Fibroblast of lung (primary cell): ENCODE measurements at places on chromosomes 7 and 10. TPM values are rescaled to one million over a fixed set of nuclear protein-coding genes. Genes with fewer than 3 reads are reported as not detected.
A peak's percentile ranks its signal among the peaks of the same experiment; 100 is the strongest.

The EPO gene
- total RNA-seq, result not detected in 2 replicates

DNA sequence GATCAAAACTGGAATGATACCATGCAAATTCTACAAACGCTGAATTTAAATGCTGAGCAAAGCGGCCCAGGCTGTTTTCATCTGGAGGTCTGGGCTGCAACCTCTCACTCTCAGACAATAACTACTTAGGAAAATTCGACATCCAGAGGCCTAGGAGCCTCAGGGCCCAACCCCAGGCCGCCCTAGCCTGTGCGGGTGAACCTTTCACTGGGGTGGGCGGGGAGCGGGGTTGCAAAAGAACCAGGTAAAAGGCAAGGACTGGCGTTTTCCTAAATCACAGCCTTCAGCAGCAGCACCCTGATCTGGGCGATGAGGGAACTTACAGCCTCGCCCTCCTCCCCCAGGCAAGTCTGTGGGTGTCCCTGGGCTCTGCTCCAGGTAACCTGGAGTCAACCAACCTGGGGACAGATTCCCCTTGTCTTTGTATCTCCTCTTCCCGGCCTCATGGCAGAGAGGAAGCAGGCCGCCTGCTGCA lies 33.4 kb downstream of the CALML5 start:
- H3K36me3 ChIP-seq, result no peaks in the 10 kb centered on the region
- H3K27ac ChIP-seq, result no peak overlapping the region
- no peak for DNase-seq
- H3K4me3 ChIP-seq, result no peak overlapping the region
- no peaks in the 10 kb centered on the region for H3K27me3 ChIP-seq

The WNT8B gene
- not detected in 2 replicates for total RNA-seq

The CRTAC1 gene
- not detected in 2 replicates for total RNA-seq

DNA sequence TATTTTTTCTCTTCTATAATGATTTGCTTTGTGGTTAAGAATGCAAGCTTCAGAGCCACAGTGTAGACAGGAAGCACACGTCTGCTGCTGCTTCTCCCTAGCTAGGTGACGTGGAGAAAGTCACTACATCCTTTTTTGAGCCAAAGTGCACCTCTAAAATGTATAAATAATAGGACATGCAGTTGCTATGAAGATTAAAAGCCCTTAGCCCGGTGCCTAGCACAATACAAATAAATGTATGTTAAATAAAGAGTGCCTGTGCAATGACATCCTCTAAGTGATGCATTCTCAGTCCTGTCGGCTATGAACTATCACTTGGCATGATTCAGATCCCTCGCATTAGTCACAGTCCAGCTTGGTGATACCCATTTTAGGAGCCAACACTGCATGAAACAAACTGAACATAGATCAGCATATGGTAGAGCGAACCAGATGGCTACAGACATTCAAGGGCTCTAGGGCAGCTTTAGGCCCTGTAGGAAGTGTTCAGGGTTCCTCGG lies 4.8 kb upstream of the TRDMT1 start:
- peaks cover 15% of the 10 kb centered on the region for H3K4me1 ChIP-seq
- peak; percentile 92 for DNase-seq
- H3K36me3 ChIP-seq, result no peaks in the 10 kb centered on the region
- no peaks in the 10 kb centered on the region for H3K27me3 ChIP-seq
- H3K27ac ChIP-seq, result peak overlapping the region; percentile 58

GRCh38 chr10:2980116-2980515 lies 87.2 kb upstream of the PFKP start:
- H3K27me3 ChIP-seq, result no peaks in the 10 kb centered on the region
- no peak overlapping the region for H3K4me3 ChIP-seq
- H3K36me3 ChIP-seq, result no peaks in the 10 kb centered on the region
- no peaks in the 10 kb centered on the region for H3K4me1 ChIP-seq
- DNase-seq, result peak; percentile 77

The CCZ1B gene
- 40.1 and 44.4 TPM in 2 replicates for total RNA-seq

DNA sequence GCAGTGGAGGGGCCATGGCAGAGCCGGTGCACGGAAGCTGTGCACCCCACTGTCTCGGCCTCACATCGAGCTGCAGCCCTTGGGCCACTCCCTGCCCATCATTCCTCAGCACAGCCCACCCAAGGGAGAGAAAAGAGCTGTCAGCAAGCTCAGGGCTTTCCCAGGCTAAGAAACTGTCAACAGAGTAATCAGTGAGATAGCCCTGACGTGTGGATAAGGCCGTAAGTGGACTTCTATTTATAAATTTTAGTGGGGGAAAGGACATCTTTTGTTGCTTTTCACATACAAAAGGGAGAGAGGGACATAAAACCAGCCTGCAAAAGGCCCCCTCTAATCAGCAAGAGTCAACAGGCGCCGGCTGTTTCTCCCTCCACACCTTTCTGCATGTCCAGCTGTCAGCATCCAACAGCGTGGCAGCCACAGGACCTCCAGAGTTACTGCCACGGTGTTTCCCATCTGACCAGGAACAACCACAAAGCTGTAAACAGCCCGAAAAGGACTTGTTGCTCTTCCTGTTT lies 56.8 kb upstream of the DDC start:
- H3K27me3 ChIP-seq, result no peaks in the 10 kb centered on the region
- DNase-seq, result no peak
- no peak overlapping the region for H3K4me3 ChIP-seq
- no peaks in the 10 kb centered on the region for H3K4me1 ChIP-seq
- H3K36me3 ChIP-seq, result no peaks in the 10 kb centered on the region

DNA sequence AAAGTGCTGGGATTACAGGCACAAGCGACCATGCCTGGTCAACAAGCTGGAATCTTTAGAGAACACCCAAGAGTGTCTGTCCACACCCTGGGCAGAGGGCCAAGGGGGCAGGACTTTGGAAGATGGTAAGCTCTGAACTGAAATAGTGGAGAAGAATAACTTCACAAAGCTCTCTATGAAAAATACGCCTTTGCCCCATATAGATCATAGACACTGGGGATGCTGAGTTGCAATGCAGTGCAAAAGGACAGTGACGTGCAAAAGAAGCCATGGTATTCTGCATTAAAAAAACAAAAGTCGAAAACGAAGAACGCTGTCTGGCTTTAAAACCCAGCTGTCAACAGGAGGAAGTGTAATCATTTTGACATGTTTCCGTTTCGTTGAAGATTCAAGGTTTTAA lies 353.6 kb downstream of the CALN1 start:
- DNase-seq, result no peak
- H3K4me3 ChIP-seq, result no peak overlapping the region
- H3K36me3 ChIP-seq, result no peaks in the 10 kb centered on the region

The ANKRD26 gene
- 11.0 and 11.7 TPM in 2 replicates for total RNA-seq

GRCh38 chr7:37174460-37174859 lies 274.2 kb downstream of the ELMO1 start:
- no peak for DNase-seq
- H3K36me3 ChIP-seq, result no peaks in the 10 kb centered on the region
- no peaks in the 10 kb centered on the region for H3K27me3 ChIP-seq

The SPDYE9 gene
- not detected in 2 replicates for total RNA-seq

- no peak overlapping the region for H3K27ac ChIP-seq
- no peak for DNase-seq
- no peak overlapping the region for H3K4me3 ChIP-seq
- no peaks in the 10 kb centered on the region for H3K36me3 ChIP-seq
- H3K4me1 ChIP-seq, result no peaks in the 10 kb centered on the region
Observed at GRCh38 chr10:119483001-119483400, 59.5 kb downstream of the RGS10 start.

- no peak overlapping the region for H3K27ac ChIP-seq
- DNase-seq, result no peak
- H3K27me3 ChIP-seq, result no peaks in the 10 kb centered on the region
- no peaks in the 10 kb centered on the region for H3K36me3 ChIP-seq
- no peaks in the 10 kb centered on the region for H3K4me1 ChIP-seq
Observed at GRCh38 chr10:111089293-111089692, 12.5 kb downstream of the ADRA2A start.

DNA sequence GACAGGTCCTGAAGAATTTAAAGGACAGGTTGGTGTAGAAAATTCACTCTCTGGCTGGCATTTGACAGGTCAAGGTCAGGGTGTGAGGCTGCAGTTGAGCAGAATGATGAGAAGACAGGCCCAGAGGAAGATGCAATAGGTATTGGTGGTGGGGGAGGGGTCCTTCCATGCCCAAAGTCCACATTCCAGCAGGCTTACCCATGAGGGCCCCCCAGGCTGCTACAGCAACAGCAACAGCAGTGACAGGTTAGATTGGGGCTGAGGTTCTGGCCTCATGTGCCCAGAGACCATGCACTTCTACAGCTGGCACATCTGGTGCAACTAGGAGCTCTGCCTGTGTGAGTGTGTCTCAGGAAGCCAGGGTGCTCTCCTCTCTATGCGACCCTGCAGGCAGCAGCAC lies 223.5 kb upstream of the GHITM start:
- H3K27me3 ChIP-seq, result no peaks in the 10 kb centered on the region
- no peaks in the 10 kb centered on the region for H3K4me1 ChIP-seq
- H3K36me3 ChIP-seq, result no peaks in the 10 kb centered on the region

DNA sequence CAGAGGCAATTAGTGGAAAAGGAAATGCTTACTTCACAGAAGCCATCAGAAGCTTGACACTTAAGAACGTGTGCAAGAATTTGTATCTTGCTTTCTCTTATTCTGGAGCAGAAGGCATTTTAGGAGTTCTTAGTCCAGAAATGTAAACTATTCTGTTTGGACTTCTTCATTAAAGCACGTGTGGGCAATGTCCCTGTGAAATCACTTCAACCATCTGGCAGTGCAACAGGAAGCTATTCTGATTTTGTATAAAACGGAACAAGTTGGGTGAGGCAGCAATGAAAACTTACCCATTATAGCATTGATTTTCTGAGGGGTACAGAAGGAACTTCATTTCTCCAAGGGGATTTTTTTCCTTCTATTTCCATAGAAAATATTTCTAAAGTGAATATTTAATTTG lies 21.3 kb upstream of the ARHGAP21 start:
- no peaks in the 10 kb centered on the region for H3K4me1 ChIP-seq
- H3K4me3 ChIP-seq, result no peak overlapping the region
- no peaks in the 10 kb centered on the region for H3K36me3 ChIP-seq
- no peak overlapping the region for H3K27ac ChIP-seq

The SHH gene
- under 0.01 TPM in 2 replicates for total RNA-seq

GRCh38 chr10:20287586-20287985 lies 471.4 kb downstream of the PLXDC2 start:
- H3K27ac ChIP-seq, result no peak overlapping the region
- no peaks in the 10 kb centered on the region for H3K36me3 ChIP-seq
- DNase-seq, result no peak
- no peaks in the 10 kb centered on the region for H3K4me1 ChIP-seq
- H3K4me3 ChIP-seq, result no peak overlapping the region

- H3K4me1 ChIP-seq, result no peaks in the 10 kb centered on the region
- no peaks in the 10 kb centered on the region for H3K36me3 ChIP-seq
- no peak overlapping the region for H3K4me3 ChIP-seq
- H3K27me3 ChIP-seq, result peaks cover 41% of the 10 kb centered on the region
- peak; percentile 27 for DNase-seq
Observed at GRCh38 chr10:101297901-101298486, 56.0 kb upstream of the BTRC start.

The MORN4 gene
- total RNA-seq, result 6.4 and 13.4 TPM in 2 replicates

DNA sequence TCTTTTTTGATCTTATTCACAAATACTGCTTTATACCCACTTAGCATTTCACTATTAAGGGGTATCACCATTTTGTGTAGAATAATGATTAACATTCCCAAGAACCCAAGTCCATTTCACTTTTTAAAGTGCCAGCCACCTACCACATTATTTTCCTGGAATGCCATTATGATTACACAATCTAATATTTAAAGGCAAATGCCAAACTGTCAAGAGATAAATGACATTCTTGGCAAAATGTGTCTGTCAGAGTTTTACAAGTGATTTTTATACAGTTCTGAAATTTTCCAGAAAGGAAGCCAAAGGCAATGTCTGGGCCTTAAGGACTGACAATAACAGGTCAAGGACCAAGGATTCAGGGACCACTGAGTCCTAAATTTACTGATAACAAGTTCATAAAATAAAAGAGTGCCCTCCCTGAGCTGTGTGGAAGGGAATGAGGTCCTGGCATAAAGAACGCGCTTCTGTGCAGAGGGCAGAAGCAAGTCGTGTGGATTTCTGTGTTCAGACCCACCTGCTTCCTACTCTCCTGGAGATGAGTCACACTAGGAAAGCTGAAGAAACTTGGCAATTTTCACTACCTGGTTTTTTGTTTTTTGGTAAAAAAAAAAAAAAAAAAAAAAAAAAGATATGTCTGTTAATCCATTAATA lies 66.5 kb downstream of the UBE2H start:
- H3K27ac ChIP-seq, result no peak overlapping the region
- no peaks in the 10 kb centered on the region for H3K4me1 ChIP-seq
- H3K4me3 ChIP-seq, result no peak overlapping the region
- no peak for DNase-seq

The TEX36 gene
- total RNA-seq, result not detected in 2 replicates

The PPP2R2D gene
- total RNA-seq, result 22.1 and 23.3 TPM in 2 replicates

DNA sequence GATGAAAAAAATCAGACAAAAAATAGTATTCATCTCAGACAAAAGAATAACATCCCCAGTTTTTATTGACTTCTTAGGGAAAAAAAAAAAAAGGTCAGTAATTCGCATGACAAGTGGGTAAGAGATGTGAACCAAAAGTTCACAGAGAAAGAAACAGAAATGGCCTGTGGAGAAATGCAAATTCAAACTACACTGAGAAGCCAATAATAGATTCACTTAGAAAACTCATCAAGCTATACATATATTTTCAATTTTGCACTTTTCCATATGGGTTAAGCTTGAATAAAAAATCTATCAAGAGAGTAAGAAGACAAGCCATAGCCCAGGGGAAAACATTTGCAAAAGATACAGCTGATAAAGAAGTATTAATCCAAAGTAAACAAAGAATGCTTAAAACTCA lies 28.0 kb downstream of the HERC4 start:
- no peak overlapping the region for H3K4me3 ChIP-seq
- no peak for DNase-seq

The CDC14C gene
- total RNA-seq, result under 0.01 and 0.17 TPM in 2 replicates

The RET gene
- total RNA-seq, result 0.77 and 0.83 TPM in 2 replicates

DNA sequence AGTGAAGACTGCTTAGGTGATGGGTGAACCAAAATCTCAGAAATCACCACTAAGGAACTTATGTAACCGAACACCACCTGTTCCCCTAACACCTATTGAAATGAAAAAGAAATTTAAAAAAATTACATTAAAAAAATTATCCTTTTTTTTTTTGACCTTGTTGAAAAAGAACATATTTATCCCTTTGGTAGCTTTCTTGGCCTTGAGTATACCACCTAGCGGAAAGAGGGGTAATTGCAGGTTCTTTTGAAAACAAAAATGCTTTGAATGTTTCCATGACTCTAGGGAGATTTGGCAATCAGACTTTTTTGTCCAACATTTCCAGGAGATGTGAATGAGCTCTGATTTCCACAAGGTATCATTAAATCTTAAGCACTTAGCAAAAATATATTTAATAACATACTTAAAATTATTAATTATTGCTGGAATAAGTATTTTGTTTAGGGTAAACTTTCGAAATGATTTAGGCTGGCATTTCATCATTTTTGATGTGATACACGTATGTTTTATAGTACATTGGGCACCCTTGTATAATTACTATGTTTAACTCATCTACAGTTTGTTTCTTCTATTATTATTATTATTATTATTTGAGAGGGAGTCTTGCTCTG lies 47.0 kb upstream of the ELMO1 start:
- peak; percentile 58 for DNase-seq
- no peaks in the 10 kb centered on the region for H3K4me1 ChIP-seq
- H3K4me3 ChIP-seq, result no peak overlapping the region
- no peaks in the 10 kb centered on the region for H3K36me3 ChIP-seq
